Cerebellar cortex (tissue), 1 donor: ENCODE measurements at places on chromosomes 4 and X.

GRCh38 chrX:56314334-56314733 is 82.2 kb downstream of the KLF8 start:
- no peak for DNase-seq

DNA sequence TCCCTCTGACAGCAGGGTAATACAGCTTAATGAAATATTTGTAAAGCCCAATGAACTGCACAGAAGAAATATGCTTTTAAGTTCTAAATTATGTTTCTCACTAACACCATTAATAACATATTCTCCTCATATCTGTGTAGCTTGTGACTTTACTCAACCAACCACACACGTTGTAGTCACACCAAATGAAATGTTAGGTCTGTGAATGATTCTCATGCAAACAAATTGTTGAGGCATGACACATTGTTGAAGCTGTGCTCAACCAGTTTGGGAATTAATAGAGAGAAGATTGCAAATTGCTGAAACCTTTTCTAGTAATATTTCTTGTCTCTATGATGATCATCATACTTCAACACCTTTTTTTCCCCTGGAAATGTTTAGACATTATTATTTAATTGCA is 645.9 kb downstream of the PCDH7 start:
- DNase-seq = no peak

DNA sequence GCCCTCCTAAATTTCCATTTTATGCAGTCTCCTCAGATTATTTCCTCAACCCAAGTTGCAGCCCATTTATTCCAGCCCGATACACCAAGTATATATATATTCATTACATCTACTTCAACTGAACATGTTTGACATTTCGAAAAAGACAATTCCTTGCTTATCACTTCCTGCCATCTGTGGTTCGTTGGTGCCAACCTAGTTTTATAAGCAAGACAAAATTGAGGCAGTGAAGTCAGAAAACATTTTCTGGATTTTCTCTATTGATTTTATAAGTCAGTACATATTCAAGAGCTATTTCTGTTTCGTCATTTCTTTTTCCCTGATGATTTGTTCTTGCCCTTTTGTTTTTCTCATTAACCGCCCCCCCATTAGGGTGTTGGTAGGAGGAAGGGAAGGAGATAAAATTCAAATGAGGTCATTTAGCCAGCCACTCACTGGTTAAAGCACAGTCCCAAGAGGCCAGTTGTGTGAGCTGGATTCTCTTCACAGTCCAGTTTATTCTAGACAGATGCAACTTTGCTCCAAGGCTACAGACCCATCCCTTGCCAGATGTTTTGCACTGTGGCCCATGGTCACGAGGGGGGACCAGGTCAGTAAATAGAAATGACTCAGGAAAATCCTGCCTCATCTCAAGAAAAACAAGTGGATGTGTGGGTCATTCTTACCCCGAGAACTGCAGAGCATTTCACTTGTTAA is 20.3 kb upstream of the VEGFD start:
- no peak for DNase-seq

DNA sequence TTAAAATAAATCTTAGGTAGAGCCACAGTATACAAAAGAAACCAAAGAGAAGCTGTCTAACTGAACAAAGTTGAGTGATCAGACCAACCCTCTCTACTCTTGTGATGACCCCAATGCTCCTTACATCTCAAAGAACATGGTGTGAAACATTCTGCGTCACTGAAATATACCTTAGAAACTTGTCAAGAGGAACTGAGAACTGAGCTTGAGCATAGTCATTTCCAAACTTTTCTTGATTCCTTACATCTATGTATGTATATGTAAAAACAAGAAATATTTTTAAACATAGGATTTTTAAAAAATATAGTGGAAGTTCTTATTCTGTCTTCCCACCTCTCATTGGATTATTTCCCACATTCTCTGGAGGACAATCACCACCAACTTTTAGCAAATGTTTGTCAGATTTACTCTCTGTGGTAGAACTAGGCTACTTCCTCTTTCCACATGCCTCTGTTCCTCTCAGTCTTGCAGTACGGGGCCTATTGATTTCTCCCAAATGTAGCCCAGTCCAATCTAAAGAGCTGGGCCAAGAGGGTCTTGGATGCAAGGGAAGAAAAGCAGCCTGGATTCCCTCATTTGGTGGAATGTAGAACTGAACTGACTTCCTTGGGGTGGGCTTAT is 98.2 kb upstream of the HHIP start:
- DNase-seq = no peak
